ENCODE measurements at places on chromosomes 16 and 17.

- DNase-seq: peak; percentile 65
Measured at GRCh38 chr17:59105852-59106462, 723 bp downstream of the TRIM37 start.

DNA sequence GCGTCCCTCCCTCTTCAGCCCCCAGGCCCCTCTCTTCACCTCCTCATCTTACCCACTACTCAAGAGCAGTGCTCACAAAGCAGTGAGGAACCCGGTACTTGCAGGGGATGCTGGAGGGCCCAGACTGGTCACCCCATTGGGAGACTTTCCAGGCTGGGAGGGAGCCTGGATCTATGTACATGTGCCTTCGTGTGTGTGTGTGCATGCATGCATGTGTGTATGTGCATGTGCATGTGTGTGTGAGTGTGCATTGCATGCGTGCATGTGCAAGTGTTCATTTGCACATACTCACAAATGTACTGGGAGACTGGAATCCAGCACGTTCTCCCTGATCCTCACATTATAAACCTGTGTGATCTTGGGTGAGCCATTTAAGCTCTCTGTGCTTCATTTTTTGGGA lies 696.0 kb upstream of the EEF2KMT start:
- DNase-seq: no peak

DNA sequence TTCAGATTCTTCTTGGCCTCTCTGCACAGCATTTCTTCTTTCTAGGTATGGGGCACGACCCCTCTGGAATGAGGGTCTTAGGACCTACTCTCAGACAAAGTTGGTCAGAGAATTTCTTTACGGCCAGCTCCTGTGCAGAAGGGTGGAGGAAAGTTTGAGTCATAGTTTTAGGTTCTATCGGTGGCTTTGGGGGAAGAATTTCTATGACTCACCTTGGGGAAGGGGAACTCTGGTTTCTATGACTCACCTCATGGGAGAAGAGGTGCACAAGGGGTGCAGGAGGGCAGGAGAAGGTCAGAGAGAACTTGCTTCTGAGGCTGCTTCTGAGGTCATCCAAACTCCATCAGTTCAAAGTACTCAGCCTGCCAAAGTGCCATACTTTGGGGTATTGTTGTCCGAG lies 2.5 kb upstream of the ABCC12 start:
- peak; percentile 86 for DNase-seq

DNA sequence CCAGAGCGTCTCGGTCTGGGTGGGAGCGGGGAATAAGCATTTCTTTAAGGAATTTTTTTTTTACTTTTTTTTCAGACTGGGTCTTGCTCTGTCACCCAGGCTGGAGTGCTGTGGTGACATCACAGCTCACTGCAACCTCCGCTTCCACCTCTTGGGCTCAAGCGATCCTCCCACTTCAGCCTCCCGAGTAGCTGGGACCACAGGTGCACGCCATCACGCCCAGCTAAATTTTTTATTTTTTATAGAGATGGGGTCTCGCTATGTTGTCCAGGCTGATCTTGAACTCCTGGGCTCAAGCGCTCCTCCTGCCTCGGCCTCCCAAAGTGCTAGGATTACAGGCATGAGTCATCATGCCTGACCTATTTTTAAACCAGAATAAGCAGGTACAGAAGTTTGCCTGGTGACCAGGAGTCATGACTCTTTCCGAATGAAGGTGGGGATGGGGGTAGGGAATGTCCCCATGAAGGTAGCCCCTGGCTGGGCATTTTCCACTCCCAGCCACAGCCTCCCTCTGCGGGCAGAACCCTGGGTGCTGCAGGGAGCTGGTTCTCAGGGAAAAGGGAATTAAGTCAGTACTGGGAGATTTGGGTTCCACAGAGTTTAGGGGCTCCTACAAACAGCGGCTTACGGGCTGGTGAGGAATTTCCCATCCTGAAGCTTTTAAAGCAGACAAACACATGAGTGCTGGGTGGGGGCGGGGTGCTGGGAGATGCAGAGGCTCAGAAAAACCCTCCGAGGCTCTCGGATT lies 48.3 kb downstream of the TBC1D16 start:
- no peak for DNase-seq

GRCh38 chr16:71214746-71215381 lies 15.7 kb downstream of the HYDIN start:
- DNase-seq: no peak

DNA sequence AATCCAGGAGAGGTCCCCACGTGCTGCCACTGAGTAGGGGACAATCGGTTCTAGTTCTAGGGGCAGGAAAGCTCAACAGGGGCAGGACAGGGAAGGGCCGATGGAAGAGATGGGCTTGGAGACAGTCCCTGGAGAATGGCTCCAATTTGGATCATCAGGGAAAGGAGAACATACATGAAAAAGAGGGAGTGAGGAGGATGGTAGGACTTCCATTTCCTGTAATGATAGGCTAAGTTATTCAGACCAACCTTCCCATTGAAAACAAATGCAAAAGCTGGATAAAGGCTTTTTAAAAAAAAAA lies 20.4 kb upstream of the GPATCH8 start:
- no peak for DNase-seq

DNA sequence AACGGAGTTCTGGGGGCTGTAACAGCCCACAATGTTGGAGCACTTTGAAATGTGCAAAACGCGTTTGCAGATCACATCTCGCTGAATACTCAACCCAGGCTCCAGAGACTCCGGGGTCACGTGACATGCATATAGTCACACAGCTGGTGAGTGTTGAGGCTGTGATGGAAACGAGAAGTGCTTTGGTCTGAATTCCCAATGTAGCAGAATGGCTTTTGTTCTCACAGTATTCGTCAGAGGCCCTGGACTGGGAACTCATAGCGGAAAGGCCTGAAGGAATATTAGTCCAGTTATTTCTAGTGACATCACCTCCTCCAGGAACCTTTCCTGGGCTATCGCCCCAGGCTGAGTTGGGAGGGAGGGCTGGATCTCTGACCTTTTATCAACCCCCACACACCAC lies 95.8 kb upstream of the CRHR1 start:
- DNase-seq: no peak

- peak; percentile 67 for DNase-seq
Measured at GRCh38 chr17:9022573-9023391, 1.5 kb downstream of the NTN1 start.

GRCh38 chr16:73285436-73286201 lies 237.7 kb upstream of the ZFHX3 start:
- DNase-seq: no peak

DNA sequence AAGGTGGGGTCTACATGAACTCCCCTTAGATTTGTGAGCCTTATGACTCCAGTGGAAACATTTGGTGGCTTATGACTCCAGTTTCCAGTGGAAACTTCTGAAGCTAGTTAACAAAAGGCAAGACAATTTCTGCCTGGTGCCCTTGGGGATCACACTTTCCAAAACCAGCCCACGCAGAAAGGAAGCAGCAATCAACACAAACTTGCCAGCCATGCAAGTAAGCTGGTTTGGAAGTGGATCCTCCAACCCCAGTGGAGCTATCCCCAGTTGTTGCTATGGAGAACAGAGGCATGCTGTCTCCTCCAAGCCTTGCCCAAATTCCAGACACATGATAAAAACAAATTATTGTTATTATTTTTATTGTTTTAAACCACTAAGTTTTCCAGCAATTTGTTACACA lies 130.9 kb downstream of the CDH11 start:
- no peak for DNase-seq

GRCh38 chr16:66872559-66872942 lies 7.8 kb upstream of the PDP2 start:
- no peak for DNase-seq

DNA sequence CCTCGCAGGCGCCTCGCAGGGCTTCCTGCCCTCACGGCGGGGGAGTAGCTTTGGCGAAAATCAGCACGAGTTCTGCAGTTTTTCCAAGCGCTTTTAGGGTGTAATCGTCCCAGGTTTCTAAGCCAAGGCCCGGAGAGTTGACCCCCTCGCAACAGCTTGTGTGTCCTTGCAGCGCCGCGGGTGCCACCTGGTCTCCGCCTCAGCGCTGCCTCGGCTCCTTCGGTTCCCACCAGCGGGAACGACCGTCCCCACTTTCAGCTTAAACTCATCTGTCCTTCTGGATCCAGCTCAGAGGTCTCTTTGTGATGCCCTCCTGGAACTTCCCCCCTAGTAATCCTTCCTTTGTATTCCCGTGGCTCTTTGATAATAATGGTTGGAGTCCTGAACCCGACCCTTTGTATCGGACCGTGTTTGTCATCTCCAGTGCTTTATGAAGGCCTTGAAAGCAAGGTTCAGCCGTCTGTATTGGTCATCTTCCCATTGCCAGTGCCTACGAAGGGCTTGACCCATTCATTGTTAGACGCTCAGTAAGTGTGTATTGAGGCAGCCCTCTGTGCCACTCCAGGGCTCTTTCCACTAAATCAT lies 858 bp upstream of the SMARCE1 start:
- no peak for DNase-seq

All from astrocyte of the hippocampus (primary cell).